ENCODE measurements at places on chromosomes 4 and X. TPM values are rescaled to one million over a fixed set of nuclear protein-coding genes. Genes with fewer than 3 reads are reported as not detected.

GRCh38 chr4:138671106-138671505 is 344.5 kb upstream of the NOCT start:
- DNase-seq = no peak

- DNase-seq = no peak
These were observed 54.4 kb upstream of the BMP2K start for GRCh38 chr4:78721747-78722146.

GRCh38 chr4:81427344-81427821 is 44.3 kb downstream of the RASGEF1B start:
- peak; percentile 39 for DNase-seq

PALLD gene
- total RNA-seq = 551 TPM

SERPINA7 gene
- not detected for total RNA-seq

GRCh38 chr4:173698557-173699262 is 168.7 kb upstream of the HAND2 start:
- DNase-seq = no peak

DNA sequence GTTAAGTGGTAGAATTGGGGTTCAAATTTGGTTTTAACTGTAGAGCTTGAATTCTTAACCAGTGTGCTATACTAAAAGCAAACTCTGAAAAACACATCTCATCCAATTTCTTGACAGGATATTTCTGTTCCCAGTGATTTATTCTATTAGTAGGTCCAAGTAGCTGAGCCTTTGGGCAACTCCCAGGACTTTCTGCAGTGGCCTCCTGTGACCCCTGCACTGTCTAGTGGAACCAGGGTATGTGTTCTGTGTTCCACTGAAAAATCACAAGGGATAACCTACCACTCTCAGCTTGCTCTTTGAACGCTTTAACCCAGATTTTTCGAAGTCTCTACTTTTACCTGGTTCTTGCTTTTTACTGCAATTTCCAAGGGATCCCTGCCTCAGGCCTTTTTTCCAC is 58.0 kb upstream of the SCOC start:
- DNase-seq = no peak

GPR34 gene
- not detected for total RNA-seq

DNA sequence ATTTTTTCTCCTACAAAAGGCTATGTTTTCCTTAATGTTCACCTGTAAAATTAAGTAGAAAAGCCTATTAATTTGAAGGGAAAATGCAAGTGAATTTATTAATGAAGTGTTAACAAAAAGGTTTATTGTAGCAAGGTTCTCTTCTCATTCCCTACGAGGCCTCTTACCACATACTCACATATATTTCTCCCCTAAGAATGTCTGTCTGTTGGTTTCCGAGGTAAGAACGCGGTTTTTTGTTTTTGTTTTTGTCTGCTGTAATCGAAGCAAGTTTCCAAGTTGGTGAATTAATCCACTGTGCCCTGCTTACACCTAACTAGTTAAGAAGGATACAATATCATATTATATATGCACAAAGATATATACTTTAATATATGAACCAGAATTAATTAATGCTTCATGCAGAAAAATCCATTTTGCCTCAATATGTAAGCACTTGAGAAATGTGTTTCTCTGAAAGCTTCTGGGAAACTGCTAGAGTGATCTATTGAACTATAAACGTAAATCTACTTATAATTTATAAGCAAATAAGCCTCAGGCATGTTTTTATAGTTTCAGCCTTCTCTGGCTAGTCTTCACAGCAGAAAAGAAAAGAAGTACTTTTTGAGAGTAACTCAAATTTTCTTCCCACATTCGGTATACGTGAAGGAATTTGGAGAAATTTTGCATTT is 120.8 kb downstream of the EGF start:
- DNase-seq = no peak

DNA sequence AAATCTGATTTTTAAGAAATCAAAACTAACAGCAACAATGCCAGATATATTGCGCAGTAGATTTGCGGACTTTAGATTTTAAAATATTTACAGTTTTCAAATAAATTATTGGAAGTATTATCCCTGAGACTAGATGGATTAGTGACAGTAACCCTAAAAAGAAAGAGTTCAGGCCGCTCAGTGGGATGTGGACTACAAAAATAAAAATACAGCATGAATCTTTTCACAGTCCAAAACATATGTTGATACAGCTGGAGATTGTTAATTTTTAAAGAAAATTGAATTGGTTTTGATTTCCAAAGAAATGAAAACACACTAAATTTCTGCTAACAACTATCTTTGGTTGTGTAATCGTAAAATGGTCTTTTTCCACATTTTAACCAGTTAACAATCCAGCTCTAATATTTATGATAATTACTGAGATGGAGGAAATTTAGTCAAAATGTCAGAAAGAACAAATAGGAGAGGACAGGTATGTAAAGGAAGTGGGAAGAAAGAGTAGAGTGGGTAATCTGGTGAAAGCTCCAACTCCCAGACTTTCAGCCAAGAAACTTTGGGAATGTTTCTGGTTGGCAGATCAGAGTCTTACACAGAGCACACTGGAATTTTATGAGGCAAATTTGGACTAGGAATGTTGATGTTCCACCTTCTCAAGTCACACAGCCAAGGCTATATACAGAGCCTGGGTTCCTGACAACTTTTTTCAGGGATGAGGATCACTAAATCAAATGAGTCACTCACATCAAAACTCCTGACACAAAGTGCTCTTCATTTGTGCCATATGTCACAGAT is 15.1 kb downstream of the C4orf36 start:
- DNase-seq = no peak

DNA sequence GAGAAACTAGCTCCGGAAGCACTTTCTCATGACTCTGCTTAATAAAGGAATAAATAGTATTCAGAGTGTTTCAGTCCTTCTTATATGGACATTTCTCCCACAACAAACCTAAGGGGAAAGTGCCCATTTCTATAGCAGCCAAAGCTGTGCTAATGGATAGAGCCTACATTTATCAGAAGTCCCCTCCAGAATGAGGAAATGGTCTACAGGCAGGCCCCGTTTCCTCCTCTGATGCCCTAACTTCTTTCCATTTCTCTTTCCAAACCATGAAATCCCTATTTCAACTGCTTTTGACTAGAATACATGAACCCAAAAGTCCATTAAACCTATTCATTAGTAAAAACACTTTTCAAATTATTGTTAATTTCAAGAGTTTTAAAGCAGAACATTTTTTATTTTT is 4.5 kb downstream of the ACSL1 start:
- no peak for DNase-seq

- DNase-seq = no peak
These were observed 419 bp downstream of the ADD1 start for GRCh38 chr4:2843941-2844584.

TSPAN7 gene
- 3.5 TPM for total RNA-seq

MYOZ2 gene
- total RNA-seq = 0.24 TPM

DNA sequence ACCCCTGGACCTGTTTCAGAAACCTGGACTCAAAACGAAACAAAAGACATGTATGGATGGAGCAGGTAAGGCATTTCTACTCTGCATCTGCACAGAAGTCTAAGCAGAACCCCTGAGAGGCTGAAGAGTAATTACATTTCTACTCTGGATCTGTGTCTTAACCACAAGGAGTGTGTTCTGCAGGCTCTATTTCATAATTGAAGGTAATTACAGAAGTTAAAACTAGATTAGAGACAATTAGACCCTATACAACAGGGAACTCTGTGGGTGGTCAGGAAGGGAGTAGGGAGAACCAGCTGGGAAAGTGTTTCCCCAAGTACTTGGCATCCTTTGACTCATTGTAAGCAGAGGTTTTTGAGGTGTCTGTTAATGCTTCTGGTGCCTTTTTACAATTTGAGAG is 69.8 kb downstream of the IGSF1 start:
- DNase-seq = no peak

- DNase-seq = no peak
These were observed 542.3 kb upstream of the ADGRL3 start for GRCh38 chr4:60657807-60658206.

GRCh38 chr4:98996765-98997068 is 1.2 kb downstream of the METAP1 start:
- DNase-seq = no peak

- no peak for DNase-seq
These were observed 109.5 kb upstream of the CENPE start for GRCh38 chr4:103307453-103308247.

DNA sequence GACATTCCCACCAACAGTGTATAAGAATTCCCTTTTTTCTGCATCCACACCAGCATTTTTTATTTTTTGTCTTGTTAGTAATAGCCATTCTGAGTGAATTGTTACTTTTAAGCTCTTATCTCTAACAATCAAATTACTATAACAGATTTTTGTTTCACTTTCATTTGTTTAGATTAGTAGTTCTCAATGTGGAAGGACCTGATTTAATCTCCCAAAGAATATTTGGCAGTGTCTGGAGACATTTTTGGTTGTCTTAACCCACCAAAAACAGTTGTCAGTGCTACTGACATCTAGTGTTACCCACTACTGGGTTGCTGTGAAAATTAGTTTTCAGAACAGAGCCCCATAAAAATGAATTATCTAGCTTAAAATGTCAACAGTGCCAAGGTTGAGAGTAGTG is 37.9 kb downstream of the RUFY3 start:
- peak; percentile 9 for DNase-seq

- no peak for DNase-seq
These were observed 4.8 kb downstream of the WDR44 start for GRCh38 chrX:118350706-118351105.

GRCh38 chr4:105119356-105119755 is 27.3 kb upstream of the TET2 start:
- DNase-seq = no peak

GRCh38 chr4:184762100-184762499 is 28.2 kb upstream of the CENPU start:
- no peak for DNase-seq

DNA sequence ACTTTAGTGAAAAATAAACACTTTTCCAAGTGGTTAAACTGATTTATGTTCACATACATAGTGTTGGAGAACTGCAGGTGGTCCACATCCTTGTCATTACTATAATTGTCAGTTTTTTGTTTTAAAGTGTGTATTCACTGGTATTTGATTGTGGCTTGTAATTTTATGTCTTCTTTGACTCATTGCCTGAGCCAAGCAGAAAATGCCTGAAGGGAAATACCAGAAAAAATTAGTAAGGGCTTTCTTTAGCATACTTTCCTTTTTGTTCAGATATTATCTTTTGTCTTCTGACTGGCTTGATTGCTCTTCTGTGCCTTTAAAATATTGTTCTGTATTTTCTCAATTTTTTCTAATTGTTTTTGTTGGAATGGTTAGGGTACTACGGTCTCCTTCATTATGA is 981.3 kb downstream of the C4orf33 start:
- DNase-seq = no peak

TECRL gene
- not detected for total RNA-seq

- no peak for DNase-seq
These were observed 103.2 kb upstream of the CITED1 start for GRCh38 chrX:72408885-72409284.

- no peak for DNase-seq
These were observed 794.2 kb upstream of the LCORL start for GRCh38 chr4:18815779-18816173.

GRCh38 chrX:110041980-110042379 is 39.1 kb downstream of the TMEM164 start:
- DNase-seq = no peak

PPP1R2C gene
- total RNA-seq = not detected

DNA sequence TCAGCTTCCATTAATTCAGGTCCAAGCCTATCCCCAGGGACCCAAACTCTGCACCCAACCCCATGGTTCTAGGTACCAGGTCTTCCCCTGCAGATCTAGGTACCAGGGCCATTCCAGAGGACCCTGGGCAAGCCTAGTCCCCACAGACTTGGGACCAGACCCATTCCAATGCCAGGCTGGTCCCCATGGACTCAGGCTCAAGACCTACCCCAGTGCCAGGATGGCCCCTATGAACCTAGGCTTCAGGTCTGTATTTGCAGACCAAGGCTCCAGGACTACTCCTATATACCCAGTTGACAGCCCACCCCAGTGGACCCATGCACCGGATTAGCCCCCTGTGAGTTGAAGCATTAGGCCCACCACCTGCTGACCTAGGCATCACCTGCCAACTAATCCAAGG is 8.9 kb downstream of the MTHFD2L start:
- DNase-seq = no peak

DNA sequence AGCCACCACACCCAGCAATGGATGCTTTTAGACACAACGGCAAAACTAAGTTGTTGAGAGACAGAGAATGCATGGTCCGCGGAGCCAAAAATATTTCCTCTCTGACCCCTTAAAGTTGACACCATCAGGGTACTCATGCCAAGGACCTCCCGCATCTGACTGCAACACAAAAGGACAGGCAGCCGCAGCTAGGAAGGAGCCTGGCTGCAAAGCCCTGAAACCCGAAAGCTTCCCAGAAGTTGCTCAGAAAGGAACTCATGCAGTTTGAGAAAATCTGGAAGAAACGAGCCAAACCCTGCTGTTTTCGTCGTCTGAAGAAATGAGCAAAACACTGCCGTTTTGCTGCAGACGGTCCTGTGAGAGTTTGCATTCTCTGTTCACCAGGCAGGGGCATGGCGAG is 16.5 kb downstream of the DHRSX start:
- peak; percentile 12 for DNase-seq

GRCh38 chrX:8432396-8432795 is 32.2 kb upstream of the VCX3B start:
- peak; percentile 14 for DNase-seq

DNA sequence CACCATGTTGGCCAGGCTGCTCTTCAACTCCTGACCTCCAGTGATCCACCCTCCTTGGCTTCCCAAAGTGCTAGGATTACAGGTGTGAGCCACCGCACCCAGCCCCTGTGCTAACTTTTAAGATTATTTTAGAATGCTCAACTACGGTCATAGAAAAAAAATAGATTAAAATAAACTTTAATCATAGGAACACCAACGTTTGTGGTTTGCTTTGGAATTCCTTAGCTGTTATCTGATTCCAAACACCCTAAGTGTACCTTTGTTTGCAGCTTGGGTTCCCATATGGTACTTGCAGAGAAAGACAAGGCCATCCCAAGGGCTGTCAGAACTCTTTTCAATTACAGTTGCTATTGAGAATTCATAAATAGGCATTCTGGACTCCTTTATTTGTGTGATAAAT is 90.1 kb upstream of the EFHC2 start:
- peak; percentile 50 for DNase-seq

SMS gene
- 134 TPM for total RNA-seq

CYP2U1 gene
- 6.3 TPM for total RNA-seq

SNX12 gene
- 70.8 TPM for total RNA-seq

DNA sequence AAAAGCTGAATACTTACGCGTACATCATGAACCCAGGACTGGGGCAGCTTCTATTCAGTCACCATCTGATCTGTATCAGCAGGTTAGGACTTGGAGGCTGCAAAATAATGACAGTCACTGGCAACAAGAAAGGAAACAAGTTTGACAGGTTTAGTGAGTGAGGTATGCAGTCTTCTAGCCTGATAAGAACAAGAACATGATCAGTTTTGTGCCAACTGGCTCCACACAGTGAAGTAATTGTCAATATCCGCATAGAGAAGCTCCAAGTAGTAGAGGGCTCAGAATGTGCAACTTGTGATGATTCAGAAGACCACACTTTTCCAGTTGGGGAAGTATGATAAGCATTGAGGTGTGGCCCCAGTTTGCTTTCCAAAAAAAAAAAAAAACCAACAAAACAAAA is at the start of gene TMPRSS11F:
TSS of gene TMPRSS11F (minus strand) at position 77 of the 400 bp plus-strand sequence. CDS start at position 28, 49 bp downstream.
- DNase-seq = no peak

- DNase-seq = no peak
These were observed 8.5 kb upstream of the GPR50 start for GRCh38 chrX:151167791-151168345.

GRCh38 chr4:155676430-155676825 is 9.8 kb downstream of the GUCY1A1 start:
- DNase-seq = no peak

GRCh38 chrX:129777218-129778030 is 2.3 kb upstream of the SASH3 start:
- DNase-seq = no peak

All from astrocyte (in vitro differentiated cells and primary cell).